ENCODE measurements at places on chromosomes 2 and 18. TPM values are rescaled to one million over a fixed set of nuclear protein-coding genes. Genes with fewer than 3 reads are reported as not detected.

The UGT1A10 gene
- not detected for total RNA-seq

The MAL gene
- 1.7 TPM for total RNA-seq

The SH3BP4 gene
- 33.3 TPM for total RNA-seq

The AMER3 gene
- not detected for total RNA-seq

The SP140 gene
- 3.4 TPM for total RNA-seq

The RAX gene
- total RNA-seq, result not detected

The IL1RL2 gene
- 0.26 TPM for total RNA-seq

The CPLX4 gene
- total RNA-seq, result not detected

The RPL31 gene
- 3,741 TPM for total RNA-seq

The SP100 gene
- 80.3 TPM for total RNA-seq

The ZDBF2 gene
- total RNA-seq, result 26.2 TPM

The VAMP8 gene
- 9.4 TPM for total RNA-seq

Data from ovary (tissue), 10 donors.